NCI-H774 (cell line): ENCODE measurements at places on chromosomes 4 and X.

GRCh38 chrX:100928660-100929613 is at the start of gene XKRX:
TSS of gene XKRX (minus strand) at chrX:100928917. CDS start at chrX:100928304, 613 bp downstream.
- DNase-seq = peak; percentile 6

GRCh38 chr4:99629962-99630554 is 27.6 kb downstream of the C4orf54 start:
- no peak for DNase-seq

GRCh38 chrX:100413229-100413628 is 3.2 kb upstream of the PCDH19 start:
- DNase-seq = no peak

- DNase-seq = no peak
Observed at GRCh38 chr4:40395166-40395900, 60.2 kb downstream of the CHRNA9 start.

GRCh38 chr4:98546910-98547594 is 111.4 kb downstream of the TSPAN5 start:
- DNase-seq = no peak

- no peak for DNase-seq
Observed at GRCh38 chr4:25753239-25753638, 97.6 kb downstream of the SLC34A2 start.

DNA sequence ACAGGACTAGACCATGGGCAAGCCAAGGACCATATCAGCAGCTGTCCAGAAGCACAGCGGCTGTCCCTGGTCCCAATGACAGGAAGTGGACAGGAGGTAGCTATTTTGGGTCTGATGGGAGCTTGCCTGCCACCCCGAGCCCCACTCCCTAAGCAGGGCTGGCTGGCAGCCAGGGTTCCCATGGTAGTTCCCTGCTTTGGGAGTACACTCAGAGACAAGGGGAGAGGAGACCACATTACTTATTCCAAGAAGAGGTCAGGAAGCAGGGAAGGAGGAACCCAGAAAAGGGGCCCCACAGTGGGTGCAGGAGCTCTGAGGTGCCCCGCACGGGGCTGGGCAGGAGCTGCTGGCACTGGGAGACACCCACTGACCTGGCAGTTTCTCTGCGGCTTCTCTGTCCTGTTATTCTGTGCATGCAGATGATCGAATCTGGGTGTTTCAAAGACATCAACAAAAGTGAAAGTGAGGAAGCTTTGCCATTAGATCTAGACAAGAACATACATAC is 36.3 kb downstream of the HTT-AS start:
- no peak for DNase-seq

DNA sequence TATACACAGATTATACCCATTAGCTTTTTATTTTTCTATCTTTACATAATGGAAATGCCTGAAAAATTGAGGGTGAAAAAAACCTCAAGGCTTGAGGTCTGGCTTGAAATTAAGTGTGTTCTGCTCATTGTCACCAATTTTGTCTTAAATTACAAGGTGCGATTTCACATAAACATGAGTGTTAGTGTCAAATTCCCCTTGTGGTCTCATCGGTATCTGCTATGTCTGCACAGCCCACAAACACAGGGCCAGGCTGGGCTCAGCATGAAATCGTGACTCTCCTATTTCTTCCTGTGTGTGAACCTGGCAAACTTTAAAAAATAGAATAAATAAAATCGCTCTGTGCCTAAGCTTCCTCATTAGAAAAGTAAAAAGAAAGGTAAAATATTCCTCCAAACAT is 109.1 kb downstream of the CRLF2 start:
- no peak for DNase-seq

GRCh38 chr4:123562994-123563750 is 166.6 kb downstream of the SPRY1 start:
- no peak for DNase-seq

GRCh38 chr4:95248720-95249425 is 299.9 kb downstream of the UNC5C start:
- no peak for DNase-seq

- DNase-seq = no peak
Observed at GRCh38 chrX:148363471-148364235, 136.8 kb upstream of the AFF2 start.

DNA sequence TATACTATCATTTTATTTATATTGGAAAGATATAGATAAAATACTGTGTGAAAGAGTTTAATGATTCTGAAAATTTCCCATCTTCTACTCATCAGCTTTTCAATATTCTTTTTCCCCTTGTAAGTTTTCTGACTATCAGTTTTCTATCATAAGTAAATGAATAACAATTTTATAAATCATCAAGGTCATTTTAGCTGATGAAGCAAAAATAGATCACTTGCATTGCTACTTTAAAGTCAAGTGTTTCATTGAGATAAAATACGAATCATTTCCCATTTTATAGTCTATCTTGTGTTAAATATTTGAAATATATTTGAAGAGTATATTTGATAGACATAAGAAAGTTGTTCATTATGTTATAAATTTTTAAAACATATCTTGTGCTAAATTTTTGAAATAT is 811.0 kb upstream of the GALNTL6 start:
- no peak for DNase-seq

DNA sequence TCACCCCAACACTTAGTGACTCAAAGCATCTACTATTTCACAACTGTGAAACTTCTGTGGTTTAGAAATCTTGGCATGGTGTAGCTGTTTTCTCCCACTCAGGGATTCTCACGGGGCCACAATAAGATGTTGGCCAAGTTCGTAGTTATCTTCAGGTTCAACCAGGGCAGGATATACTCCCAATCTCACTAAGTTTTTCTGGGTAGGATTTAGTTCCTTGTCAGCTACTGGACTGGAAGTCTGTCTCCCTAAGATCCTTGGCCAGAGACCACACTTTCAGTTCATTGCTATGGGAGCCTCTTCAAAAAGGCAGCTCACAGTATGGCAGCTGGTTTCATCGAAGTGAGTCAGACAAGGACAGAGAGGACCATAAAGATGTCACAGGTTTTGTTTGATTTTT is 111.7 kb upstream of the PDHA2 start:
- no peak for DNase-seq

DNA sequence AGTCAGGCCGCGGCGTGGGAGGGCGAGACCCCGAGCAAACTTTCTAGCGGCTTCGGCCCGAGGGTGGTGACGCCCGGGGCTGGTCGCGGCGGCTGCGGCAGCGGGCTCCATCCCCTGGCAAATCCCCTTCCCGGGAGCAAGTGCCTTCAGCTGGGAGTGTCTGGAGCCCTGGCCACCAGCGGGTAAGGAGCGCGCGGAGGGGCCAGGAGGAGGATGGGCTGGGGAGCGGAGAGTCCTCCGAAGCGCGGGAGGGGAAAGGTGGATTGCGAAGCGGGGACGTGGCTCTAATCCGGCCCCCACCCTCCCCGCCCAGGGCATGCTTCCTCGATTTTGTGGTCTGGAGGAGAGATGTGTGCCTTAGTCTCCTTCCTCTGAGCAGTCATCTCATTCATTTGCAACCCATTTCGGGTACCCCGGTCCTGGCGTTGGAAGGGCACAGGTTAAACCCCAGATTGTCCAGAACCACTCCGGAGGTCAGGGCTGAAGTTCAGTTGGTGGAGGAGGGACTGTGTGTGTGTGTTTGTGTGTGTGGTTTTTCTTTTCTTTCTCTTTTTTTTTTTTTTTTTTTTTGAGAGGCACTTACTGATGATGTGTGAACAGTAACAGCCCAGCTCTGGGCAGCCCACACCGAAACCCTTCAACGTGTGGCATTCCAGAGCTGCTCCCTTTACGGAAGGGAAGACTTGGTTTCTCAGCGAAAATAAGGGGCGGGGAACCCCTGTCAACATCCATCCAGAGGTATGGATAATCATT is 516 bp downstream of the SGMS2 start:
- DNase-seq = no peak

DNA sequence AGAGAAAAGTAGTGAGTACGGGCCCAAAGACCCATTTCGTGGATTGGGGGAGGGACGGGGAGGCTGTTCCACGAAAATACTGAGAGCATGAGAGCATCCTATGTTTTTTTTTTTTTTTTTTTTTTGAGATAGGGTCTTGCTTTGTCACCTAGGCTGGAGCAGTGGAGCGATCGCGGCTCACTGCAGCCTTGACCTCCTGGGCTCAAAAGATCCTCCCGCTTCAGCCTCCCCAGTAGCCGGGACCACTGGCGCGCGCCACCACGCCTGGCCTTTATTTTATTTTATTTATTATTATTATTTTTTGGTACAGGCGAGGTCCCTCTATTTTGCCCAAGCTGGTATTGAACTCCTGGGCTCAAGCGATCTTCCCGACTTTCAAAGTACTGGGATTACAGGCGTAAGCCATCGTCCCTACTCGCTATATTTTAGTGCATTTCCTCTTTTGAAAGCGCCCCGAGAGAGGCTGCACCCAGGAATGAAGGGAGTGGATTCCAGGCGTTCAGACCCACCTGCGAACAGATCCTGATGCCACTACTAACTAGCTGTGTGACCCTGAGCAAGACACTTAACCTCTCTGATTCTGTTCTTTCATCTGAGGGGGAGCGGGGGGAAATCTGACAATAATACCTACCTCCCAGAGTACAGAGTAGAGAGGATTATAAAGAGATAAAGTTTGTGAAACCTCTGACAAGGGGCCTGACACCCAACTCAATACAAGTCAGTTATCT is 5.4 kb upstream of the MSX1 start:
- DNase-seq = no peak

DNA sequence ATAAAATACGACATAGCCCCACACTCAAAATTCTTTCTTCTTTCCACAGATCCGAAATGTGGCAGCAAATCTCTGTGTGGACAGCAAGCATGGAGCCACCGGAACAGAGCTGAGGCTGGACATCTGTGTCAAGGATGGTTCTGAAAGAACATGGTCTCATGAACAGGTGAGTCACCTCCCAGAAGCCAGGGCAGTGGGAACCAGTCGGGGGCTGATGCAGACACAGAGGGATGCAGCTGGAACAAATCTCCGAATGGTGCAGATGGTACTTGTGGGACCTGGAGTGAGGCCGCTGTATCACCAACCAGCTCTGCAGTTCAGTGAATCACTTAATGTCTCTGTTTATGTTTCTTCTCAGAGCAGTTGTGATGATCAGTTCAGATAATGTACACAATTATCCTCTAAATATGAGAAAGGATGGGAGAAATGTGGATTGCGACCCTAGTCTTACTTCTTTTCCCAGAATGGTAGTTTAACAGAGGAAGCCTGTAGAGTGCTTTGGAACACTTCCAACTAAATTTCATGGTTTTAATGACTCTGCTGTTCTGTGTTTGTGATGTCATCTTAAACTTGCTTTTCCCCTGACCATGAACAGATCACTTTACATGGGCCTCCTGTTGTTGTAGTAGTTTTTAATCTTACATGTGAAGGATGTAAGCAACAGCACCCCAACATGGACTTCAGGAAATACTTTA is 159.3 kb upstream of the GALNT7 start:
- no peak for DNase-seq

GRCh38 chrX:97294041-97294440 is 410.3 kb downstream of the RPA4 start:
- no peak for DNase-seq

- DNase-seq = no peak
Observed at GRCh38 chr4:133637161-133637560, 488.1 kb downstream of the PCDH10 start.

- DNase-seq = no peak
Observed at GRCh38 chrX:137565318-137565904, 516 bp upstream of the ZIC3 start.

DNA sequence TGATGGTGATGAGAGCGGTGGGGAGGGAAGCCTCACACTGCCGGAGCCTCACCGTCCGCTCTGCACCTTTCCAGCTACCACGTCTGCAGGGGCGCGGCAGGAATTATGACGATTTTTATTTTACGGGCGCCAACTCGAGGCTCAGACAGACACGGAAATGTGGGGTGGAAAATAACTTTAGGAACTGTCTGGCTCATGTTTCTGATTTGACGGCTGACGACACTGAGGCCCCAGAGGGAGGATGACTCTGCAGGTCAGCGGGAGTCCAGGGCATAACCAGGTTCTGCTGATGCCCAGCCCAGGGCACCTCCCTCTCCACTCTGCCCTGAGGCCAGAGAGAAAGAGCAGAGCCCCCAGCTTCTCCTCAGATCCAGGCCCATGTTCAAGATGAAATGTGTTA is 43.9 kb downstream of the C4orf50 start:
- DNase-seq = no peak

GRCh38 chr4:143625632-143626031 is 74.8 kb downstream of the FREM3 start:
- no peak for DNase-seq

DNA sequence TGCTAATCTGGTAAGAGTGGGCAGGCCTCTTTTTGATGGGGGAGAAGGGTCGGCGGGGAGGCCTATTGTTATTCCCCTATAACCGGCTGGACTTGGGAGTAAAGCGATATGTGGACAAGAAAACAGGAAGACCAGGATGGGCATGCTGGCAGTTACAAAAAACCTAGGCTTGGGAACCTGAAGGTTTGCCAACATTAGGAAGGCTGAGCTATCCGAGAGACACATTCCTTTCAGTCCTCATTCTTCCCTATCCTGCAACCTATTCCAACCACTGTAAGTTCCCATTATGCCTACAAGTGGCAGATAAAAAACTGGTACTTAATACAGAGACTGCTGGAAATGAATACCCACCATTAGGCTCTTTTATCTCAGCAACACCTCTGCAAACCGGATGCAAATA is 32.4 kb upstream of the CT47C1 start:
- DNase-seq = no peak

DNA sequence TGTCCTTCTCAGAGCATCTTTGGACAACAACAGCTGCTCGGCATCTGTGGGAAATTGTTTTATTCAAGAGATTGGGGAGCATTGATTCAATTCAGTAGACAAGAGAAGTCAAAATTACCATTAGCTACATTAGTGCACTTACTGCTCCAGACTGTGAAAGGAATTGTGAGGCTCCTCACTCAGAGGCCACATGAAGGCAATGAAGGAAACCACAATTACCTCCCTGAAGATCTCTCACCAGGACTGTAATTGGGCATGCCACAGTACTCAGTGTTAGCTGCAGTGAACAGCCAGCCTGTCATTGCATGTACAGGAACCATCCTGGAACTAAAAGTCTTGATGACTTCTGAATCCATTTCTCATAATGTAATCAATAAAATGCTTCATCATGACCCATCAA is 144.8 kb downstream of the PPA2 start:
- DNase-seq = no peak

DNA sequence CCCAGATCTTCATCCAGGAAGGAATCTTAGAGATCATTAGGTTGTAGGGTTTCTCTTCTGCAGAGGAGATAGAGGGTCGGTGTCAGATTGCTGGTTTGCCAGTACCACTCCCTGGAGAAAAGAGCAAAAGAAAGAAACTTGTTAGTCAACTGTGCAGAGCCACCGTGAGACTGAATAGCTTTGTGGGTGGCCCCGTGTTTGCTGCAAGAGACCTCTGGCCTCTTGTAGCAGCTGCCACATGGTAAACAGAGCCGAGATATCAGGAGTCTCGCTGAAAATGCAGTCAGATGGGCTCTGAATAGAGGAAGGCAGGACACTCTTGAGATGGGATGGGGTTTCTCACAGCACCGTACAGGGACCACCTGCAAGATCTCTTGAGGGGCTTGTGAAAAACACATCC is 149.7 kb downstream of the PTTG2 start:
- no peak for DNase-seq

DNA sequence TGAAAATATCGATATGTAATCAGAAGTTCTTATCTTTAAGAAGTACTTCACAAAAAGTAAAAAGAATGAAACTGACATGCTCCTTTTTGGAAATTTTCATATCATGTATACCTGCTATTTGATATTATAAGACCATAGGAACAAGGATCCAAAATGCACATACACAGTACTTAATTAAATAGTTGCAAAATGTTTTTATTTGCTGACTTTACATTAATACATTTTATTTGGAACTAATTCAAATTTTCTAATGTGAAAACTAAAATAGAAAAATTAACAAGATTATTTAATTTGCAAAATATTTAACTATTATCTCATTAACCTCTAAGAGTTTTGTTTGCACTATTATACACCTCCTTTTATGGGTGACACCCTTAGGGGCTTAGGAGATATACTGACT is 155.0 kb downstream of the TRAM1L1 start:
- DNase-seq = no peak
